Hepatocyte (in vitro differentiated cells): ENCODE measurements at places on chromosomes 1 and 21. TPM values are rescaled to one million over a fixed set of nuclear protein-coding genes. Genes with fewer than 3 reads are reported as not detected.
A peak's percentile ranks its signal among the peaks of the same experiment; 100 is the strongest.

GRCh38 chr1:46128344-46128743 is 4.1 kb downstream of the PIK3R3 start:
- no peak for DNase-seq

- DNase-seq = peak; percentile 83
Observed at GRCh38 chr1:206674745-206675175, 9.9 kb upstream of the MAPKAPK2 start.

- no peak for DNase-seq
Observed at GRCh38 chr1:105072850-105073249, 1323.2 kb downstream of the AMY1C start.

- DNase-seq = no peak
Observed at GRCh38 chr1:40425198-40425597, 25.1 kb upstream of the ZFP69B start.

GRCh38 chr21:17602874-17603273 is 9.8 kb downstream of the BTG3 start:
- DNase-seq = no peak

- DNase-seq = peak; percentile 4
Observed at GRCh38 chr1:178371235-178371634, 125.5 kb downstream of the CLEC20A start.

DNA sequence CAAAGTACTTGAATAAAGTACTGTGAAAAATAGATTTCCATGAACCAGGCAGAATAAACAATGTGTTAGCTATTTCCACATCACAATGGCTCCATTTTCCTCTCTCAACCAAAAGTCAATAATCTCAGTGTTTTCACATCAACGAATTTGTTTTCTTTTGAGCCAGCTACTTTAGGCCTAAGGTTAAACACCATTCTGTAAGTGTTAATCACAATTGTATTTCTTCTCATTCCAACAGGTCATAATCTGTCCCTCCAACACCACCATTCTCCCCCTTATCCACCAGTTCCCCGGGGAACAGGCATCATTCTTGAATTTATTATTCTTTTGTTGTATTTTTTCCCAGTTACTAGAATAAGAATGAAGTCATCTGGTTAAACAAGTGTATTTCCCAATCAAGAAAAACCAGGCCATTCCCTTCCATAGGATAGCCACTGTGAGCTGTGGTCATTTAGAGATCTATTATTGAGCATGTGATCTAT is 66.2 kb upstream of the PALMD start:
- DNase-seq = no peak

GRCh38 chr1:11741919-11742558 is 6.1 kb downstream of the AGTRAP start:
- no peak for DNase-seq

DNA sequence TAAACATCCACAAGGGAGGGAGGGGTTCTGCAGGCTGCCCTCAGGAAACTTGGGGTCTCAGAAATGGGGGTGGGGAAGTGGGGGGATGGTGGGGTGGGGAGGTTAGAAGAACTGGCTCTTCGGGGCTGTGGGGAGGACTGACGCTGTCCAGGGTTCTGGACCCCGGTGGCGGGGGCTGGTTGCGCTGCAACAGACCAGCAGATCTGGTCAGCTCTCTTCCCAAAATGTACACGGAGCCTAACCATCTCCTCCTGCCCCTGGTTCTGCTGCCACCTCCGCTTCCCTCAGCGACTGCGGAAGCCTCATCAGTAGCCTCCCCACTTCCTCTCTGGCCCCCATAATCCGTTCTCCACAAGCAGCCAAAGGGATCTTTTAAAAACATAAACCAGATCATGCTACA is 29.3 kb upstream of the C1QA start:
- no peak for DNase-seq

- DNase-seq = no peak
Observed at GRCh38 chr1:26797627-26798026, 9.9 kb downstream of the PIGV start.

DNA sequence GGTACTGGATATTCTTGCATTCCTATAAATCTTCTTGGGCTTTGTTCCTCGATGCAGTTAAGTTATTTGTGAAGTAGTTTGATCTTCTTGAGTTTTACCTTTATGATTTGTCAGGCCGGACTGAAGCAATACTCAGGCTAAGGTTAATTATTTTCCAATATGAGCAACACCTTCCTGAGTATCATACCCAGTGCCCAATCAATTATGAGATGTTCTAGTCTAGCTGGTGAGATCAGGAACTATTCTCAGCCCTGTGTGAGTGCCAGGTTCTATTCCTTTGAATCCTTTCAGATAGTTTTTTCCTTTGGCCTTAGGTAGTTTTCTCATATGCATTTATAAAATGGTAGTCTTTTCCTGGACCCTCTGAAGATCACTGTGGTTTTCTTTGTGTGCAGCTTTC is 92.5 kb downstream of the SCMH1 start:
- no peak for DNase-seq

- DNase-seq = peak; percentile 55
Observed at GRCh38 chr21:17688912-17689874, 76.5 kb upstream of the BTG3 start.

DNA sequence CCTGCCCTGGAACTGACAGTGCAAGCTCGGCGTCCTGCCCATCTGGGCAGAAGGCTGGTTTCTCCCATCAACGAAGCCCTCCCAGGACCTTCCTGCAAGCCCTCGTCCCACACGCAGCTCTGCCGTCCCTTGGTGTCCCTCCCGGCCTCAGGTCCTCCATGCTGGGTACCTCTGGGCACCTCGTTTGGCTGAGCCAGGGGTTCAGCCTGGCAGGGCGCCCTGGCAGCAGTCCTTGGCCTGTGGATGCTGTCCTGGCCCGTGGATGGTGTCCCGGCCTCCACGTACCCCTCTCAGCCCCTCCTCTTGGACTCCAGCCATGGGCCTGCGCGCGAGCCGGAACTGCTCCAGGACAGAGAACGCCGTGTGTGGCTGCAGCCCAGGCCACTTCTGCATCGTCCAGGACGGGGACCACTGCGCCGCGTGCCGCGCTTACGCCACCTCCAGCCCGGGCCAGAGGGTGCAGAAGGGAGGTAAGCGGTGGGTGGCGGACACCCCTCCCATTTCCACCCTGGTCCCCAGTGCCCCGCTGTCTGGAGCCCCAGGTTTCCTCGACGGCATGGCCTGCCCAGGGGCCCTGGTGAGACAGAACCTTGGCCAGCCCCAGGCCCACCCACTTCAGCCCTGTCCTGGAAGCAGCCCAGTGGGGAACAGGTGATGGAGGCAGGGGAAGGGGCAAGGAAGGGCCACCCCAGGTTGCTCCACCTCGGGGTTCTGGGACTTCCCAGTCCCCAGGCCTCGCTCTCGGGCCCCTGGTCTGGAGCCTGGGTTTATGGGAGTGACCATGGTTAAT is 3.5 kb downstream of the TNFRSF14 start:
- no peak for DNase-seq

DNA sequence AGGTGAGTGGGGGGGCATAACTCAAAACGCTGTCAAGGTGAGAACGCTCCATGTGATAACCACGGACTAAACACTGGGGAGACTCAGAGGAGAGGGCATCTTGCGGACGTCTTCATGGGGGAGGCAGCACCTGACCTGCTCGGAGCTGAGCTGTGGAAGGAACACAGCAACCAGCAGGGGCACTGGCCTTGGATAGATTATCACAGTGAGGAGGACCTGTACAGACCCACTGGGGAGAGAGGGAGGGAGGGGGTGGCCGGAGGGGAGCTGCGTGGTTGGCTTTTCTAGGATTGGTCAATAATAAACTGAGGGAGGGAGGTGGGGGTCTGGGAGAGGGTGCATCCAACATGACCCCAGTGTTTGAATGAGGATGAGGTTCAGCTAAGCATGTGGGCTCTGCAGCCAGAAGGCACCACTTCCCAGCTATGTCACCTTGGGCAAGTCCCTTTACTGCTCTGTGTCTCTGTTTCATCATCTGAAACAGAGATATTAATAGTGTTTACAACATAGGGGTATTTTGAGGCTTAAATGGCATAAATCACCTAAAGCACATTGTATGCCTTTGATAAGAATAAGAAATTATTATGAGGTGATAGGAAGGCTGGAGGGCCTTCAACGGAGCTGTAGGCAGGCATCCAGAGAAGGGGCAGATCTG is 123.3 kb downstream of the GRIK3 start:
- DNase-seq = no peak

- DNase-seq = no peak
Observed at GRCh38 chr1:160767395-160768294, 28.3 kb upstream of the LY9 start.

DNA sequence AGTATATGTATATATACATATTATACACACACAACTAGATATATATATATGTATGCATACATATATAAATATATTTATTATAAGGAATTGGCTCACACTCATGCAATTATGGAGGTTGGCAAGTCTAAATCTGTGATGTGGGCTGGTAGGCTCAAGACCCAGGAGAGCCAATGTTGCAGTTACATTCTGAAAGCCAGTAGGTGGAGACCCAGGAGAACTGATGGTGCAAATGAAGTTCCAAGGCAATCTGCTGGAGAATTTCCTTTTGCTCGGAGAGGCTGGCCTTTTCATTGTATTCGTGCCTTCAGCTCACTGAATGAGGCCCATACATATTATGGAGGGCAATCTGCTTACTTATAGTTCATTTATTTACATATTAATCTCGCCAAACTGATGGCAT is 9.4 kb downstream of the IVL start:
- no peak for DNase-seq

DNA sequence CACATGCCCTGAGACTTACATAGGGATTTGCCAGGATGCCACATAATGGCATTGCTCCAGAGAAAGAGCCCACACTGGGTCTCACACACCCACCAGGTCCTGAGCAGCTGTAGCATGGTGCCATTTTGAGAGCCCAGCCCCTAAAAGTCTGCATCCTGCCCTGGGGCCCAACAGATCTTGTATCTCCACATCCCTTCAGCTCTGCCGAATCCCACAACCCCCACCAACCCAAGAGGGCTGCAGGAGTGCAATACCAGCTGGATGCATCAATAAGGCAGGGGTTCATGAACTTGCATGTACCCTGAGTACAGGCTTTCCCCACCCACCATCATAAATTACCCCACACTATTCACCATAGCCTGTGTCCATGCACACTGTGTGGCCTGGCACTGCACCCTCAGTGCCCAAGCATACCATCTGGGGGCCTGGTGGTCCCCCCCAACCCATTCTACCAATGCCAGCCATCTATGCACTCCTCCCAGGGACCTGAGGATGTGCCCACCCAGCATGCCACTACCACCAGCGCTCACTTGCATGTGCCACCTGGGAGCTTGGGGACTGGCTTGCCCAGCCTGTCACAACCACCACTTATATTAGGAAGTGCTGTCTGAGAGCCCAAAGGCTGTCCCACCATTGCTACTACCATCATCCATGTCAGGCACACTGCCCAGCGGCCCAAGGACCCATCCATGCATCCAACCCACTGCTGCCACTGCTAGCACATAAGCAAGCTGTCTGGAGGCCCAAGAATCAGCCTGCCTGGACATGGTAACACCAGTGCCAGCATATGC is 4.1 kb upstream of the KRTAP12-2 start:
- DNase-seq = no peak

DNA sequence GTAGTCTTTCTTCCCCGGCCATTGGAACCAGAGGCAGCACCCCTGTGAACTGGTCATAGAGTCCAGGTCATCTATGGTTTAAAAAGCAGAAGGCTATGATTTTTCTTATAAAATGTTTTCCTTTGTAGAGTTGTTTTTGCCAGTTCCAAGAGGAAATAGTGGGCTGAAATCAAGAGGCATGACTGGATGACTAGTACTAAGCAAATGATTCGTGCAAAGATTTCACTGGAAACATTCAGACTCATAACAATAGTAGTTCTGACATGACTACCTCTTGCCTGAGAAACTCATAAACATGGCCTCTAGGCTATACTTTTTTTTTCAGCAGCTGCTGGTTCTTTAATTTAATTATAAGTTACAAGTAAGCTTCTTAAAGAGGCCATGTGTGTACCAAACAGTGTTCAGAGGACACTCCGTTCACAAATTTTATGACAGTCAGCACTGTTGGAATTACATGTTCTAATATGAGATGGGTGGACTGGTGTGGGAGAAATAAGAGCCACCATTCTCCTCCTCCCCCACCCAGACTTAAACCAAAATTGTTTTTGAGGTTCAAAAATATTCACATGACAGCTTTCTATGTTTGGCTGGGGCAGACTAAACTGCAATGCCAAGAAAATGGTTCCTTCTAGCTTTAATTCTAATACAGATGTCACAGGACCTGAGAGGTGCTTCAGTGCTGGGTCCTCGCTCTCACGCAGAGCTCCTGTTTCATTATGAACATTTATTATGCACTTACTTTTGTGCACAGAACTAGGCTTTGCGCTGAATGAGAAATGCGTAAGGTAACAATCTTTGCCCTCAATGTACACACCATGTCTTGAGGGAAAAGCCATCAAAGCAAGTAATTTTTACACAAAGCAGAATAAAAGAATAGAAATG is 147.5 kb downstream of the ZC3H11B start:
- no peak for DNase-seq

DNA sequence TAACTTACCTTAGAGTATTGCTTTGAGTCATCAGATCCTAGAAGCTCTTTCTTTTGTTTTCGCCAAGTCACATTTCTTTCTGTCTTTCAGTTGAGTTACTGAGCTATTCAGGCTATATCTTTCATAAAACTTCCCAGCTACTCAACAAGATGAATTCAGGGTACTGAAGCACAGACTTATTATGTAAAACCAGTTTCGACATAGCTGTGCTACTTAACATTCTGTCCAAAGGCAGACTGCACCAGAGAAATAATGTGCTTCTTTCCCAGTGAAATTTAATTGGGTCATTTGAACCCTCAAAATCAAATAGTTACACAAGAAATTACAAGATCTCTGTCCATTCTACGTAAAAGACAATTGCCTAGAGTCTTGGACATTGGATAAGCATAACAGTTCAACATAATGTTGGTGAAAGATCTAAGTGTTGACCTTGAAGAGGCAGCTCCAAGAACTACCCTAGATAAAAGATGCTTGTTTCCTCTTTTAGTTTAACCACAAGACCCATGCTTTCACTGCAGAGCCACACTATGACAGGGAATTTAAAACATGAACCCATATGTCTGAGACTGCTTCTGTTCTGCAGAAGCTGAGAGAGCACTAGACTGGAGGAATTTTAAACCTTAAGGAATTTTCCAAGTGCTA is 163.2 kb downstream of the LRRC40 start:
- DNase-seq = no peak

The HSD3B1 gene
- 62.4 and 101 TPM in 2 replicates for total RNA-seq

The ERG gene
- total RNA-seq = 4.7 and 5.1 TPM in 2 replicates

The FCN3 gene
- total RNA-seq = not detected in 2 replicates

The TCHHL1 gene
- total RNA-seq = not detected in 2 replicates

The RNU1-4 gene
- under 0.01 TPM in 2 replicates for total RNA-seq

The SEC22B gene
- 49.5 and 52.9 TPM in 2 replicates for total RNA-seq

The SRGAP2 gene
- 22.4 and 23.7 TPM in 2 replicates for total RNA-seq
